ENCODE measurements at places on chromosomes 4 and X.

GRCh38 chr4:24337451-24338190, 246.7 kb downstream of the DHX15 start:
- DNase-seq = no peak

DNA sequence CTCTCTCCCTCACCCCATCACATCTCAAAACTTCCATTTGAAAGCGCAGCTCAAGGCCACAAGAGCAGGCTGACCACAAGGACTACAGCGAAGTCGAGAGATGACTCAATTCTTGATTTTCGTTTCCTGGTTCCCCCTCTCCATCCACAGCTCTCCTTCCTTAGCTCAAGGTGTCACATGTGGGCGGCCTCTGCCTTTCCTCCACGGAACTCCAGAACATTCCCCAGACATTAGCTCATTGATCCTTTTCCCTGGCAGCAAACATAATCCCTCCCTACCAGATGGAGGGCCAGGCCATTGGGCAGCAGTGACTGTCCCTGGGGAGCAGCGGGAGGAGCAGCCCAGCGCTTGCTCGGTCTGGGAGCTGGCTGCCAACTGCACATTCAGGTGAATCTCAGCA, 56.3 kb downstream of the CCDC149 start:
- no peak for DNase-seq

- DNase-seq = no peak
These were observed 71.6 kb downstream of the STX18 start for GRCh38 chr4:4470208-4470607.

GRCh38 chrX:31353095-31353494, 281.3 kb upstream of the FTHL17 start:
- no peak for DNase-seq

DNA sequence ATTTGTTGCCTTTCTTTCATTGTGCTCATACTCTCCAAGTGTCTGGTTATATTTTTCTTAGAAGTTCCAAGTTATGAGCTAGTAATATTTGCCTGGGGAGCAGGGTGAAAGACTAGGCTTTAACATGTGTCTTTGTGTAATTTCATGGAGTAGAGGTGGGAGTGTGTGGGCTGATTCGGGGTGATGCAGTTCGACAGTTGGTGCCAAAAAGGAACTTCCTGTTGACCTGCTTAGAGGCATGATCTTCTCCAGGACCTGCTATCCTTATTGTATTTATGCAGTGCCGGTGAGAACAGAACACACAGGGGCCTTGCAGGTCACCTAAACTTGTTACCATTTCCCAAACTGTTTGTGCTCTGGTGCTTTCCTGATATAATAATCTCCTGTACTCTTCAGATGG, 21.2 kb downstream of the USP53 start:
- DNase-seq = no peak

- DNase-seq = no peak
These were observed 807.8 kb downstream of the RAPGEF2 start for GRCh38 chr4:159910721-159911120.

GRCh38 chrX:12711435-12712040, 79.7 kb upstream of the PRPS2 start:
- DNase-seq = no peak

DNA sequence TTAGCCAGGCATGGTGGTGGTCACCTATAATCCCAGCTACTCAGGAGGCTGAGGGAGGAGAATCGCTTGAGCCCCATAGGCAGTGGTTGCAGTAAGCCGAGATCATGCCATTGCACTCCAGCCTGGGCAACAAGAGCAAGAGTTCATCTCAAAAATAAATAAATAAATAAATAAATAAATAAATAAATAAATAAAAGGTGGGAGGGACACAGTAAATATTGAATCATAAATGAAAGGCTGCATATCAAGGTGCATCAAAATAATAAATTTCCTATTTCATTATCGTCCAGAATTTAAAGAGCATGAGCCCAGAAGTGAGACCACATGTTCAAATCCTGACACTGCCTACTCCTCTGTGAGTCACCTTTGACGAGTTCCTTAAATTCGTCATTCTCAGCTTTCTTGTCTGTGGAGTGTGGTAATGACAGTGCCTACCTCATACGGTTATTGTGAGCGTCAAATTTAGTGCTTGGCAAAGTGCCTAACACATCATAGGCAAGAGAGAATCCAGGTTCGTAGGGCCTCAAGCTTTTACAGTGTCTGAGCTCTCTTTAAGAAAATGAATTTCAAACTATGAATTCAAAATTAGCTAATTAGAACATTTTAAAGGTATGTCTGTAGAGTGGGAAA, 49.9 kb downstream of the IL15 start:
- DNase-seq = no peak

GRCh38 chr4:109303140-109303496, 660 bp upstream of the COL25A1 start:
- DNase-seq = no peak

DNA sequence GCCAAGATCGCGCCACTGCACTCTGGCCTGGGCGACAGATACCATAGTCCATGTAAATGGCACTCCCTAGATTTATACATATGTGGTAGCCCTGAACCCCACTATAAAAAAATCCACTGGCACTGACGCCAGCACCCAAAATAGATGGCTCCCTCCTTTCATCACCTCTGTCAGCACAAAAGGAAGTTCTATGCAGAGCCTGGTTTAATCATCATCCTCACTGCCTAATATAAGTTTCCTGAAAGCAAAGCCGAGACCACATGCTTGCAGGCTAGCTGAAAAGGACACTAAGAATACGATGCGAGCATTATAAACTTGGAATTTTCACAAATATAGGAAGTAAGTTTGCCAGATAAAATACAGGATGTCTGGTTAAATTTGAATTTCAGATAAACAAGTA, 27.5 kb upstream of the DOCK11 start:
- DNase-seq = no peak

- no peak for DNase-seq
These were observed 16.9 kb downstream of the CPLX1 start for GRCh38 chr4:808860-809570.

- no peak for DNase-seq
These were observed 33.6 kb upstream of the WFS1 start for GRCh38 chr4:6235901-6236640.

DNA sequence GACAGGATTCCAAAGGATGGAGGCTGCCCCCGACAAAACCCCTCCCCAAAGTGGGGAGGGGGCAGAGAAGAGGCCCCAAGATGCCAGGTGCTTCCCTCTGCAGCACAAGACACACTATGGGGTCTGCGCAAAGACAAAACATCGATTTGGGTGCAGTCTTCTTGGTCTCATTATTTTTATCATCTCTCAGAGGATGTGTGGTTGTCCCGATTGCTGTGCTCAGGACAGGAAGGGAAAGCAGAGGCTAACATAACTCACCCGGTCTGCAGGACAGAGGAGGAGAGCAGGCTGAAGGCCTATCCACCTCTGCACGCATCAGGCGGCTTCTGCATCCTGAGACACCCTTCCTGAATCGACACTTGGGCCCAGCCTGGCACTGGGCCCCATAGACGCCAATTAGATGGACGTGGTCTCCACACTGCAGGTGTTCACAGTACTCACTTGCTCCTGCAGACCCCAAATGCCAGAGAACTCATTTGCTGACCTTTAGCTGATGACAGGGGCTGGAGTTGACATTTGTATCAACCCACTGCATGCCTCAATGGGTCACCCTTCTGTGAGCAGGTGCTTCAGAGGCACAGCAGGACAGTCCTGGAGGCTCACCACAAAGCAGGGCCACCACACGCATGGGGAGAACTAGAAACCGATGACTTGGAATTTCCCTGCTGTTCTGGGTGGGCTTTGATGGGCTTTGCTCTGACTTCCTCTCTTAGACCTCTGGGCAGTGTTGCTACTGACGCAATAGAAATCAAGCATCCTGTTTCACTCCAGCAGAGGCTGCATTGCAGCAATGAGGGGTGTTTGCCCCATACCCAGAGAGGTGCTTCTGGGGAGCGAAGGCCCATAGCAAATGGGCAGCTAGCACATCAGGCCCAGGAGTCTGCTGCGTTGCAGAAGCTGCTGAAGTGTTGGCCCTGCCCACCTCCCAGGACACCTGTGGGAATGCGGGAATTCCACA, 96.3 kb upstream of the ENPP6 start:
- no peak for DNase-seq

DNA sequence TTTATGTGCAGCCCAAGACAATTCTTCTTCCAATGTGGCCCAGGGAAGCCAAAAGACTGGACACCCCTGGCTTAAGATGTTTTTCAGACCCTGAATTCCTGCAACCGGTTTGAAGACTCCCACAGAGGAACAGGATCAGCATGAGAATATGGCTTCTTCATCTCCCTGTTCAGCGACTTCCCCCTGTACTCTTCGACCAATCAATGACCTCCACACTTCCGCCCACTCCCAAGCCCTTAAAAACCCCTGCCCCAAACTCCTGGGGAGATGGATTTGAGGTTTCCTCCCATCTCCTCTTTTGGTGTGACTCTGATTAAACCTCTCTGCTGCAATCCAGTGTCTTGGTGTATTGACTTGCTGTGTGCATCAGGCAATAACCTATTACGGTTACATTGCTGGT, 344.4 kb downstream of the NR3C2 start:
- DNase-seq = no peak

GRCh38 chr4:40722576-40723161, 27.1 kb upstream of the NSUN7 start:
- no peak for DNase-seq

GRCh38 chr4:21753084-21753760, 195.3 kb downstream of the KCNIP4 start:
- no peak for DNase-seq

- DNase-seq = no peak
These were observed 1354.8 kb upstream of the IGFBP7 start for GRCh38 chr4:58465031-58465430.

GRCh38 chrX:46198858-46199257, 346.4 kb downstream of the ZNF674 start:
- DNase-seq = no peak

- no peak for DNase-seq
These were observed 143.9 kb downstream of the SHOX start for GRCh38 chrX:774536-774935.

DNA sequence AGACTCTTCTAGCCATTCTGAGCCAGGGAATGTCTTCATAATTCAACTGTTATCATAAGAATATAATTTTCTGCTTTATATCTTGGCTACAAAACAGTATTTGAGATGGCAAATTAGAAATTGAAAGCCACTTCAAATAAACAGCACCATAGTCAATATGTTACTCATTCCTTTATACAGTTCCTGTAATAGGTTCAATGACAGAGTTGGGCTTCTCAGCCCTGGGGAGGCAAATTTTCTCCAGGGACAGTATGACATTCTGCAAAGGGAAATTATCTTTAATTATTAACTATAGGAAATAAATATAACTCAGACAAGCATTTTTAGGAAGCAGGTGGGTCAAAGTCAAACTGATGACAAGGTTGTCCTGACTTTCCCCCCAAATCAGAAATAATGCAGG, 71.9 kb upstream of the RPS6KA6 start:
- no peak for DNase-seq

- DNase-seq = no peak
These were observed at the start of gene GPR143 for GRCh38 chrX:9765737-9766097. GPR143 (minus strand) TSS chrX:9765847; CDS start chrX:9765817, 30 bp downstream.

- DNase-seq = no peak
These were observed 660.3 kb upstream of the PRKX start for GRCh38 chrX:4373791-4374190.

DNA sequence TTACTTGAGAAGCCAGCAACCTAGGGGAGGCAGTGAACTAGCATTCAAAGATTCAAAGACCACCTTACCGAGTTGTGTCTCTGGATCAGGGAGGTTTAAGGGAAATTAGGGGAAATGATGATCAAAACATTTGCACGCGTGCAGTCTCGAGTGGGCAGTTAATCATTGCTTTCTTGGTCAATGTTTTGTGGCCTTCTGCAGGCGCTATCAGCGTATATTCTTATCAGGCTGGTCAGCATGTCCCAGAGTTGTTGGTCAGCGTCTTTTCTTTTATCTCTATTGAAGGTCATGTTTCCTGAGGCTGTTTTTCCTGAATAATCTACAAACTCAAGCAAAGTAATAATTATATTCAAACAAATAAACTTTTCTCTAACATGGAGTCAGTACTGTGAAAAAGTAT, 84.0 kb upstream of the ZNF81 start:
- no peak for DNase-seq

- no peak for DNase-seq
These were observed 3.8 kb downstream of the GALNTL6 start for GRCh38 chr4:171817026-171817425.

DNA sequence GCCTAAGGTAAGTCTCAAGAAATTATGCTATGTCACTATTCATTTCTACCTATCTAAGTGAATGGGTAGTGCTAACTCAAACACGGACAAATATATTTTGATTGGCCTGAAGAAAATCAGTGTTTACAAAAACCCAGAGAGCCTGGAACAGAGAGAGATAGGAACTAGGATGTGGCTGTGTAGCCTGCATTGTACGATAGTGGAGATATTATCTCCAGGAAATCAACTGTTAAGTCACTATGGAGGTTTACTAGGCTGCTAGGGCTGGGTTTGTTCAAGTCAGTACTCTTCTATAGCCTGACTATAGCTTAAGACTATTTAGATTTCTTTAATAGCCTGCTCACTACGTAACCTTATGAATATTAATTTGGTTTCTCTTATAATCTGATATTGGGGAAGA, 127.9 kb downstream of the TACR3 start:
- DNase-seq = no peak

DNA sequence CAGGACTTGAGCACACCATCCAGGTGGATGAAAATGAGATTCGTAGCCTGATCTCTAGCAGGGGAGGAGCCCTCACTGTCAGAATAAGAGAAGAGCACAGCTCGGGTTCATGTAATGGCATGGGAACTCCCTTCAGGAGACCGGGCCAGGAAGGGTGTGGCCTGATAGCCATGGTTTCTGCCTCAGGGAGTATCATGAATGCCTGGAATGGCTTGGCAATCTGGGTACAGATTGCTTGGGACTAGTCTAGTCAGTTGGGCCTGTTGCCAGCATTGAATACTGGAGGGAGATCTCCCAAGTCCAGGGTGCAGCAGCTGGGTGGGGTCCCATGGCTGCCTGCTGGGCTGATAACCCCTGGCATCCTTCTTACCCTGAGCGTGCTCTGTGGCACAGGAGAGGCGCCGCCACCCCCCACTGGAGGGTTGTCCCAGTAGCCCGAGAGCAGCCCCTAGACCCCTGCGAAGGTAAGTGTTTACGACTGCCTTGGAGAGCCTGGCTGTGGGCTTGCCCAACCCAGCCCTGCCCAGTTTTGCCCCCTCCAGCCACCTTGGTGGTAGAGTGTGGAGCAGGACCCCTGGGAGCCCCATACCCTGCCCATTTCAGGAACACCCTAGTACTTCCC, 298.8 kb downstream of the TEX13A start:
- no peak for DNase-seq

DNA sequence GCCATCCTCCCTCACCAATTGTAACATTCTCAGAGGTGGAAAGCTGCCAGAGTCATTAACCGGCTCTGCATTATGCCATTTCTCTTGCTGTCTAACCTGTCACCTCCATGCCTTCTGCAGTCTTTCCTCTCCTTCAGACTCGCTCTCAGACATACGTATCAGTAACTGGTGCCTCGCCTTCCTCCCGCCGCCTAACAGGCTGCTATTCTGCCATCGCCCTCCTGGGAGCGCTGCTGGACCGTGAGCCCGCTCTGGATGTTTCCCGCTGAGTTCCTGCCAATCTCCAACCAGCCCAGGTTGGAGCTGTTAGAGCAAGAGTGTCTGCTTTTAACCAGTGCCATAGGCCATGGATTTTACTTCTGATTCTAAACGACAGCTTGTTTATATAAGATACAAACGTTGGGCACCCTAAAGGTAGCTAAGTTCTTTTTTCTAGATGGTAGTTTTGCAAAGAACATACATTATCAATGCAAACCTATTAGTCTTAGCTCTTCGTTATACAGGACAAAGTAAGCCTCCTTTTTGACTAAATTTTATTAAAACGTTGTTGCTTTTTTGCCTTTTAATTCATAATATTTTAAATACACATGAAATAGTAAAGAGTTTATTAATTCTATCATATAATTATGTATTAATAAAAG, 59.5 kb upstream of the NEIL3 start:
- DNase-seq = peak; percentile 18
